ENCODE measurements at places on chromosomes 7 and 10.

DNA sequence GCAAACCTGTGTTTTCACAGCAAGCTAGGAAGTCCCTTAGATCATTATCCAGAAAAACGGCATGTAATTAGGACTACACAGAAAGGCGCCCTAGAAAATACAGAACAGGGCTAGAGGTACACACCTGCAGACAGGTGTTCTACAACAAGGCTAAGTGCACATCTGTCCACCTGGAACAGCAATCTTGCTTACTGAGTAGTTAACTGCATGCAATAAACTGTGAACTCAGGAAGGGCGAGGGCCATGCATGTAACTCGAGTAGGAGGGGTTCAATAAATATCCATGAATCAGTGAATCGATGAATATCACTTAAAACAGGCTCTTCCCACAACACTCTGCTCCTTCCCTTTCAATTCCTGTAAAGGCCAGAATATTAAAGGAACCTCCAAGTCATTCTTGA lies 22.0 kb downstream of the FAM171A1 start:
- DNase-seq = no peak

- DNase-seq = no peak
Measured at GRCh38 chr10:18738835-18739234, 79.6 kb downstream of the ARL5B start.

DNA sequence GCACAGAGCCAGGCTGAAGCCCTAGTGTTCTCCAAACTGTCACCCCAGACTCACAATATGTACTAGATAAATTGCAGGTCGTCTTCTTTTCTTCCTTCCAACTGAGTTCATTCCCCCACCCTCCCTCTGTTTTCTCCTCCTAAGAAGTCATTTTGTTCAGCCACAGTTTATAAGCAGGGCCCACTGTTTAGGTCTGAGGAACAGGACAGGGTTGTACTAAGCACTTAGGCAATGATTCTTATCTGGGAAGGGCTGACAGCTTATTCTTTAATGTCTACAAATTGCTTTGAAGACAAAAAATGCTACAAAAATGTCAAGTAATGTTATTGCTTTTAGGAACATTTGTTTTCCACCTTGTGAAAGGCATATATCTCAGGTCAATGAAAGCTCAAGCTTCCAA lies 59.1 kb downstream of the CDC123 start:
- no peak for DNase-seq

DNA sequence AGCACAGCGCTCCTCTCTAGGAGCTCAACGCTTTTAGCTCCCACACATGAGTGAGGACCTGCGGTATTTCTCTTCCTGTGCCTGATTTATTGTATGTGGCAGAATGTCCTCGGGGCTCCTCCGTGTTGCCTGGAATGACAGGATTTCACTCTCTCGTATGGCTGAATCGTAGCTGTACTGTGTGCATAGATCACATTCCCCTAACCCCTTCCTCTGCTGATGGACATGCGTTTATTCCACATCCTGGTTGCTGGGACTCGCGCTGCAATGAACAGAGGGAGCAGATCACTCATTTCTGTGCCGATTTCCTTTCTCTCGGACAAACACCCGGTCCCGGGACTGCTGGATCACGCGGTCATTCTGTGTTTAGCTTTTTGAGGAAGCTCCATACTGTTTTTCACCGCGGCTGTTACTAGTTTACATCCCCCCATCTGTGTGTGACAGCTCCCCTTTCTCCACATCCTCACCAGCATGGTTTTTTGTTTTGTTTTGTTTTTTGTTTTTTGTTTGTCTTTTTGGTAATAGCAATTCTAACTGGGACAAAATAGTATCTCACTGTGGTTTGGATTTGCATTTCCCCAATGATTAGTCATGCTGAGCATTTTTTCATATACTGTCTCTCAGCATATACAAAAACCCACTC lies 76.3 kb downstream of the FOXL3 start:
- no peak for DNase-seq

Measured in stimulated activated CD8-positive, alpha-beta memory T cell treated with anti-CD3 and anti-CD28 coated beads, Interleukin-7, amount 100 ng/mL, for 24 hours (primary cell).